ENCODE measurements at places on chromosomes 12 and 14.

- no peak for DNase-seq
Measured at GRCh38 chr14:43155258-43155657, 1351.8 kb downstream of the FSCB start.

DNA sequence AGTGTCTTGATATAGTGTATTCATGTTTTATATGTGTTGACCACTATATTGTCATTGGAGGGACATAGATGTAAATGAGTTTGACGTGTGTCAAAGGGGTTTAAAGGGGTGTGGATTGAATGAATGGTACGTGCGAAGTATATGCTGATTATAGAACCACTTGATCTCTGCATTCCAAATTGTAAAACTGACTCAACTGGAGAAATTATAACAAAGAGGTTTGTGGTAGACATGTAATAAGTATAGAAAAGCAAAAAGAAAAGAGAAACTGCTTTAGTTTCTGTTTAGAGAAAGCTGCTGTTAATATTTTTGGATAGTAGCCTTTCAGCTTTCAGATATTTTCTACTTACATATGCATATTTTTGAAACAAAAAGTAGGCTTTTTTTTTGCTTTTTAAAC, 8.9 kb upstream of the MYRFL start:
- DNase-seq: no peak

- DNase-seq: no peak
Measured at GRCh38 chr12:103821773-103822172, 19.3 kb downstream of the NT5DC3 start.

DNA sequence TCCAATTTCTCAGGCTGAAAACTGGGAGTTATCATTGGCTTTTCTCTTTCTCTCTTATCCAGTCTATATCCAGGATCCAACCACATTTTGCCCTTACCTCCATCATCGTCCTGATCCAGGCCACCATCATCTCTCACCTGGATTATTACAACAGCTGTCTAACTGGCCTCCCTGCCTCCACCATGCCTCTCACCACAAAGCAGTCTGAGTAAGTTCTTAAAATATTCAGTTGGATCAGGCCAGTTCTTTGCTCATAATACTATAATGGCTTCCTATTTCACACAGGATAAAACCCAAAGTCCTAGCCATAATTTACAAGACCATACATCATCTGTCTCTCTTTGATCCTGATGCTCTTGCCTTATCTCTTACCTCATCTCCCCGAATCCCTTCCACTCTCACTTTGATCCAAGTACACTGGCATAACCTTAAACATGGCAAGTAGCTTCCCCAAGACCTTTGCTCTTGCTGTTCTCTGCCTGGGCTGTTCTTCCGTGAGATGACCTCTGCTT, 133.4 kb upstream of the RAP1B start:
- no peak for DNase-seq

GRCh38 chr12:112685321-112685720, 106.2 kb upstream of the RPH3A start:
- DNase-seq: no peak

DNA sequence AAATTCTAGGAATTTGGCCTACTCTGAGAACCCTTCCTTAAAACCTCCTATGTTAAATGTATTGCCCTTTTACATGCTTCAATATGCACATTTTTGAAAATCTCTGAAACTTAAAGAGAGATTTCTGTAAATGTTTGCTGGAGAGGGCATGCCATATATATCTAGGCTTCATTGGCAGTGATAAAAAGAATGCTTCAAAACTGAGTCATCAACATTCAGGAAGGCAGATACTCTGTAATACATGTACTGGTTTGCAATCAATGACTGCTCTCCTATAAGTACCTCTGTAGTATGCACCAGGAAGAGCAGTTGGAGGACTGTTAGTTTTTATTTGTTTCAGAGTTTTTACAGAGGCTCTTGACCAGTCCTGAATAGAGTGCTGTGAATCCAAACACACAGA, 739.9 kb downstream of the SLC16A7 start:
- DNase-seq: no peak

DNA sequence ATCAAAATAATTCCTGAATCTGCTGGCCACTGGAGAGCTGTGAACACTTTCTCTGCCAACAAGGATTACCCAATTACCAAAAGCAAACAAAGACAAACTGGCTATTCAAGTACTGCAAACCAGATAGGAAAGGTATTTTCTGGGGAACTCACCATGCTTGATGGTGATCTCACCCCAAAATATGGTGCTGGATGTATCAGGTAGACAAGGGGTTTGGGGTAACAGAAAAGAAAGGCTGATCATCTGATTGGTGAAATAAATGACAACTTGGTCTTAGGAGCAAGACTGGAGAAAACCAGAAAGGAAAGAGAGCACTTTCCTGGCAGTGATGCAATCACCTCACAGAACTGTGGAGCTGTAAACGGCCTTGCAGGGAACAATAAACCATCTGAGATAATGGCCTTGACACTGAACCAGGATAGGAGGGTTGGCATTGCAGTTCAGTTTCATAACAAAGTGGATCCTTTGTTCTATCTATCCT, 31.0 kb upstream of the NPFF start:
- no peak for DNase-seq

DNA sequence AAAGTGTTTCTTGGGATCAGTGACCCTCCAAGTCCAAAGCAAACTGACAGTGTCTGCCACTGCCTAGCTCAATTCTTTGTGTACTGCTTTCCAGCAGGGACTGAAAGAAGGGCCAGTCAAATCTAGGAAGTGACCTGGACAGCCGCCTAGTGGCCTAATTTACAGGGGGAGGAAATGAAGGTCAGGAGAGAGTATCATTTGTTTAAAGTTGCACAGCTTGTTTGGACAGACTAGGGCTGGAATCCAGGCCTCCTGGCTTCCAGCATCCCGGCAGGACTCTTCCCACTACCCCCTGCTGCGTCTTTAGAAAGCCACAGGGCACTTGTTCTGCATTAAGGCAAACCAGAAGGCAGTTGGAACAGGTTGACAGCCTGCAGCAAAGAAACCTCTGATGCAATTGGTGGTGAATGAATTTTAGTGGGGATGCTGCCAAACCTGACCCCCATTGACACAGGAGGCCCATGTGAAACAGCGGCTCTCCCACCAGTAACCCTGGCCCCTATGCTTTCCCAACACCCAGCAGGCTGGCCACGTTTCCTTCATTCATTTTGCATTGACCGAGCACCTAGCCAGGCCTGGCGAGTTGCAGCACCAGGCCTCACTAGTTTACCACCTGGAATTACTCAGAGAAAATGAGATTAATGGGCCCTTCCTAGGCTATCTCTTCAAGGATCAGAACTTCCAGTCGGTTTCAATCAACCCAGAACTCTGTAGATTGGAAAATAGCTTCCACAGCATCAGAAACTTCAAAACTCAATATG, 28.2 kb downstream of the GALNT16 start:
- no peak for DNase-seq

- no peak for DNase-seq
Measured at GRCh38 chr14:81980601-81981306, 447.1 kb upstream of the SEL1L start.

GRCh38 chr14:52917735-52918134, 33.1 kb downstream of the FERMT2 start:
- no peak for DNase-seq

- DNase-seq: no peak
Measured at GRCh38 chr12:34297126-34297789, 275.0 kb downstream of the ALG10 start.

- no peak for DNase-seq
Measured at GRCh38 chr14:85943192-85943591, 413.2 kb downstream of the FLRT2 start.

DNA sequence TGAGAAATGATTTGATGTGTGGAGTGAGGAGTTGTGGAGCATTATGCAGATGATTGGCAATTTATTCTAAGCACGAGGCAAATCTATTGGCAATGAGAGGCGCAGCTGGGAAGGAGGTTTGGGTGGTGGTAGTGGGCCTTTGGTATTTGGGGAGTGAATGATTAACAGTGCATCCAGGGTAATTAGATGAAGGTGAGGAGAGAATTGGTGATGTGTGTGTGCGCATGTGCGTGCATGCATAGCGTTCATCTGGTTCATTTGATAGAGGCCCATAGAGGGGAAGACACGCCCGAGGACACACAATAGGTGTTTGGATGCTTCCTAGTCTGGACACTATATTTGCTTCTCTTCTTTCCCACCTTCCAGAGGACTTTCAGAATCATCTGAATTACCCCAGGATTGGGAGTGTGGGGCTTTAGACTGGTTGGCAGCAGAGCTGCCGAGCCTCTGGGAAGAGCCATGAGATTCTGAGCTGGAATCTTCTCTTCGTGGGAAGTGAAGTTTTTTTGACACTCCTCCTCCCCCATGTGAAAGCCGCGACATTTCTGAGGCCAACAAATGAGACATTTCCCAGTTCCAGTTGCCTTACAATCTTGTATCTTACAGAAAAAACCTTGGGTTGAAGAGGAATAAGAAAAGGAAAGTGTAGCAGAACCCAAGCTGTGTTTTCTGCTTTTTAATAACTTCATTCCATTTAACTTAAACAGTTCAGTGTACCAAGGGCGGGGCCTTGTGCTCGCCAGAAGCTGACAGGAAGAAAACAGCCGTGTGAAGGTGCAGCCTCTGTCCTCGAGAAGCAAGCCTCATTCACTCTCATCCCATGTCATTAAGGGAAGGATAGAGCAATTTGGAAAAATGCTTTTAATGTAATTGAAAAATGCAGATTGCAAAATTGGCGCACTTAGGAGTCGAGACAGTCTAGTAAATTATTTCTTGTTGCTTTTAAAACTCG, 65.2 kb downstream of the SLC25A47 start:
- no peak for DNase-seq

GRCh38 chr12:75446857-75447256, 33.7 kb upstream of the GLIPR1 start:
- DNase-seq: no peak

All from stimulated activated CD4-positive, alpha-beta T cell treated with anti-CD3 and anti-CD28 coated beads, Interleukin-2, amount 100 ng/mL, for 48 hours (primary cell).